AG20443 (cell line): ENCODE measurements at places on chromosomes 1 and 21.

DNA sequence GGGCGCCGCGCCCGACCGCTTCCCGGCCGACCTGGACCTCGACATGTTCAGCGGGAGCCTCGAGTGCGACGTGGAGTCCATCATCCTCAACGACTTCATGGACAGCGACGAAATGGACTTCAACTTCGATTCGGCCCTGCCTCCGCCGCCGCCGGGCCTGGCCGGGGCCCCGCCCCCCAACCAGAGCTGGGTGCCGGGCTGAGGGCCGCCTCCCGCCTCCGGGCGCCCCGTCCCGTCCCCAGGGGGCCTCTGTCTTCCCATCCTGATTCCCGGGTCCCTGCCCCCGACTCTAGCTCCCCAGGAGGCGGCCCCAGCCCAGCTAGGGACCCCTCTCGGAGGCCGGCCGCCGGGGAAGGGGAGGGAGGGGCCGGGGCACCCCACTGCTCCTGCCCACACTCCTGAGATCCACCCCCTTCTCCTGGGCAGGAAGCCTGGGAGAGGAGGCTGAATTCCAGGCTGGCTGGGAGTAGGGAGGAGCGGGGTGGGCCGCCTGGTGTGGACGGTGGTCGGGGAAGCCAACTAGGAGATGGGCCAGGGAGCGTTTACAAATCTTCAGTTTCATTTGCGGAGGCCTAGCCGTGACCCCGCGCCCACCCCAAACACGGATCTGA, 21.4 kb downstream of the FOXO6 start:
- peak; percentile 69 for DNase-seq

GRCh38 chr21:38544661-38545060, 46.4 kb upstream of the ERG start:
- peak; percentile 37 for DNase-seq

DNA sequence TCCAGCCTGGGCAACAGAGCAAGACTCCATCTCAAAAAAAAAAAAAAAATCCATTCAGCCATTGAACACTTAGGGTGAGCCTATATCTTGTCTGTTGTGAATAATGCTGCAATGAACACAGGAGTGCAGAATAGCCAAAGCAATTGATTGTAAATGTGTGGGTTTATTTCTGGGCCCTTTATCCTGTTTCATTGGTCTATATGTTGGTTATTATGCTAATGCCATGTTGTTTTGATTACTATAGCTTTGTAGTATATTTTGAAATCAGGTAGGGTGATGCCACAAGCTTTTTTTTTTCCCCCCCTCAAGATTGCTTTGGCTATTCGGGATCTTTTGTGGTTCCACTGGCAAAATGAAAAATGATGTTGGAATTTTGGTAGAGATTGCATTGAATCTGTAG, 167.5 kb downstream of the LBR start:
- no peak for DNase-seq

GRCh38 chr21:43337901-43338655, 88.9 kb downstream of the SIK1 start:
- no peak for DNase-seq

DNA sequence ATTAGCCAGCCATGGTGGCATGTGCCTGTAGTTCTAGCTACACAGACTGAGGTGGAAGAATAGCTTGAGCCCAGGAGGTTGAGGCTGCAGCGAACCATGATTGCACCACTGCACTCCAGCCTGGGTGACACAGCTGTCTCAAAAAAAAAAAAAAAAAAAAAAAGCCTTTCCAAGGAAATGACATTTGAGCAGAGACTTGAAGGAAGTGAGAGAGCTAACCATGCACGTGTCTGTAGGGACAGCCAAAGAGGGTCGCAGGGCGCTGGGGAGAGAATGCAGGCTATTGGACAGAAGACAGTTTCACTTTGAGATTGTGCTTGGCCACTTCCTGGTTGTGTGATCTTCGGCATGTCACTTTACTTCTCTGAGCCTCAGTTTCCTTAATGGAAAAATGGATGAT, 6.8 kb downstream of the HCRTR1 start:
- no peak for DNase-seq

DNA sequence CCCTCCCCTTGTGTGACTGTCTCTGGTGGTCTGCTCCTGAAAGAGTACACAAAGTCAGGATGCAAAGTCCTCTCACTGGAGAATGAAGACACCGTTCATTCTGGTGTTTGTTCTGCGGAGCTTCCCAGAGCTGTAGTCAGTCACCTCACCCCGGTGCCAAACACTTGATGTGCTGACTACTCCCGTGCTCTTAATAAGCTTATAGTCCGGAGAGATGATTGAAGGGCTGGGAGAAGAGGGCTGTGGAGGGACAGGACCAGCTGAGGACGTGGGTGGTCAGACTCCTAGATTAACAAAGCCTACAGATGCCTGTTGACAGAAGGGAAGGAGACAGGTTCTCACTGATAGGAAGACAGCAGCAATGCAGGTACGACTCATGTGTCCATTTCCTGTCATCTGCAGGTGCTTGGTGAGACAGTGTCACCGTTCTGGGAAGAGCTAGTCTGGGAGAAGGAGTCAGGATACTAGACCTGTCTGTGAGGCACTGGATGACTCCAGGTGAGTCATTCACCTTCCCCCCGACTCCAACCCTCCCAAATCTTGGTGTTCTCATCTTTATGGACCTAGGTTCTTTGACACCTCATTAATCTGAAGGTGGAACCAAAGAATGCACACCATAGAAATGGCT, 40.4 kb upstream of the LRRN2 start:
- no peak for DNase-seq

GRCh38 chr1:42831273-42831672, 14.1 kb upstream of the SVBP start:
- DNase-seq, result no peak

DNA sequence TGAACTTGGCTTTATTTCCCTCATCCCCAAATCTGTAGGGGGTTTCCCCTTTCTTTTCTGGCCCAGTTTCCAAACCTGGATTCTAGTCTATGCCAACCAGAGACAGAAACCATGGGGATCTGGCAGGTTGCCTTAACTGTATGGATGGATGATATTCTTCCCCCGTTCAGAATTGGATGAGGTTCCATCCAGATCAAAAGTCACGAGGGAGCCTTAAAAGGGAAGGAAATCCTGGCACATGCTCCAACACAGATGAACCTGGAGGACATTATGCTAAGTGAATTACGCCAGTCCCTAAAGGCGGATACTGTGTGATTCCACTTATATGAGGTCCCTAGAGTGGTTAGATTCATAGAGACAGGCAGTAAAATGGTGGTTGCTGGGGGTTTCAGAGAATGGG, 124.4 kb downstream of the HUNK start:
- DNase-seq, result no peak

- no peak for DNase-seq
Measured at GRCh38 chr1:221442056-221442455, 299.8 kb downstream of the DUSP10 start.

GRCh38 chr1:70992521-70992920, 55.1 kb downstream of the PTGER3 start:
- no peak for DNase-seq

GRCh38 chr21:35724156-35724555, 336.2 kb downstream of the SETD4 start:
- DNase-seq, result no peak
